ENCODE measurements at places on chromosomes 6 and 20.

DNA sequence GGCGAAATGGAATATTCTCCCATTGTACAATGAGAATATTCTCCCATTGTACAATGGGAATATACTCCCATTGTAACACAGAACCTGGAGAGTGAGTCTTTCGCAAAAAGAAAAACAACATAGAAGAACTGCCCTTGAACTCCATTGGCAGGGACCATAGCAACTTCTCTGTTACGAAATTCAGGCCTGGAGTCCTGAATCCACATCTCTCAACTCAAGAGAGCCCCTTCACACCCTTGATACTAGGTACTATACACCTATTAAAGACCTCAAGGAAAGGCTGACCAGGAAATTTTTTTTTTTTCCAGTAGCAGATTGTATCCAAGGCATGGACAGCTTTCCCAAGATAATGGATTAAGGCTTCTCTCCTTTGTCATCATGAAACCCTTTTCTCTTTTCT, 1687.0 kb downstream of the GRIK2 start:
- no peak for DNase-seq

GRCh38 chr6:24078200-24078599, 47.8 kb upstream of the NRSN1 start:
- DNase-seq: no peak

DNA sequence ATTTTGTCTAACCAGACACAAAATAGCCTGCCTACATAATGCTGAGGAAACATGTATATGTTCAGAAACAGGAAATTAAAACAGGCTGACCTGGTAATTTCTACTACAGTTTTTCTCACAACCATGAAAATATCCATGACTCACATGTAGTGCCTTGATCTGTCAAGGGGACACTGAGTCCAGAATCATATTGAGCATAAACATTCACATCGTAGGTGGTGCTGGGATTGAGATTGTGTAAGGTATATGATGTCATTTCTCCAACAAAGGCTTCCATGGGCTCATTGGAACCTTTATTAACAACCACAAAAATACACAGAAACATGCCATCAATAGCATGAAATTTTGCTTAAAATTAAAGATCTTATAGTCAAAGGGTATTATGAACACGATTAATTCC, 80.9 kb downstream of the COL12A1 start:
- no peak for DNase-seq

GRCh38 chr6:157898169-157898568, 75.1 kb downstream of the SNX9 start:
- no peak for DNase-seq

- no peak for DNase-seq
These were observed 27.6 kb upstream of the CGA start for GRCh38 chr6:87122477-87122876.

GRCh38 chr20:16432466-16433292, 140.6 kb downstream of the KIF16B start:
- no peak for DNase-seq

DNA sequence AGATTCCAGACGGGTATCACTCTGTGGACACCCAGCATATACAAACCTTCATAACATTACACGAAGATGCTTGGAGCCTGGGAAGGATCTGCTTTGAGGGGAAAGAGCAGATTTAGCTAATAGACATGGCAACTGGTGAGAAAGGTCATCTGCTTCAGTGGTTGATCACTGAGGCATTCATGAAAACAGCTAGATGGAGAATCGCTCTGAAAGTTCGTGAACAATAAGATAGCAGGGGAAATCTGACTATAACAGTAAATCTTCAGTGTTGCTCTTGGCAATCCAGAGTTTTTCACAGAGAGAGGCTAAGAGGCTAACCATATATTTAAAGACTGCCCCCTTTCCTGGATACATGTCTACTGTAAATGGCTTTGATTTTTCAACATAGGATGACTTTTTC, 245.3 kb downstream of the FARS2 start:
- DNase-seq: no peak

All from AG08396 (cell line).